ENCODE measurements at places on chromosomes 12 and 14.

DNA sequence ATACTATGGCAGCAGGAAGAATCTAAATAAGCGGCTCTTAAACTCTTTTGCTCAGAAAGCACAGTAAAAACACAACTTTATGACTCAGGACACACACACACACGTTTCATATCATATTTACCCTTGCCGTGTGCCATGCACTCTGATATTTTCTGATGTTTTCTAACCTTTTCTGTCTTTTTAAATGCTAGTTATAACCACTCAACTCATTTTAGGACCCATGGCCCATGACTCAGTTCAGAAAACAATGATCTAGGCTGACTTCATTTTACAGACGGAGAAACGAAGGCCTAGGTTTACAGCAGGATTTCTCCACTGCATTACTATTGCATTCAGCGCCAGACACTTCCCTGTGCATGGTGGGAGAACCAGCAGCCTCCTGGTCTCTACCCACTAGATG is 9.1 kb downstream of the VWF start:
- no peak for DNase-seq

DNA sequence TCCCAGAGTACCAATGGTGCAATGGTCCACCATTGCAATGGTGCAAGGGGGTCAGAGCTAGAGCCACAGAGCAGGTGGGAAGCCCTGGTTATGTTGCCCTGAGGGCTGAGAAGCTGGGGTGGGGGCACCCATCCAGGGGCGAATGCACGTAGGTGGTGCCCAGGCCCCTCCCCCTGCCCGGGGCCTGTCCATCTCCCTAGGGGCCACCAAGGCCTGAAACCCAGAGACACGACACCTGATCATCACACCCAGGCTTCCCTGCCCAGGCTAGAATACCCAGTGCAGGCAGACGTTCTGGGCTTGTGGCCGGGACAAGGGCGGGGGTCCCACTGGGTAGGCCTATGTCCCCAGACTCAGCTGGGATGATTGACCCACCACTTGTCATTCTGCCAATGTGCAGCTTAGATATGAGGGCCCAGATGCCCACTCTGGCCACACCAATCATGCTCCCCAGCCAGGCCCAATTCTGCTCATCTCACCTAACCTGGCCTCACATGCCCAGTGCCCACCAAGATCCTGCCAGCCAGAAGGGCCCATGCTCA is 83.2 kb downstream of the ALG10 start:
- no peak for DNase-seq

- no peak for DNase-seq
These were observed 51.1 kb downstream of the BRMS1L start for GRCh38 chr14:35877276-35877675.

DNA sequence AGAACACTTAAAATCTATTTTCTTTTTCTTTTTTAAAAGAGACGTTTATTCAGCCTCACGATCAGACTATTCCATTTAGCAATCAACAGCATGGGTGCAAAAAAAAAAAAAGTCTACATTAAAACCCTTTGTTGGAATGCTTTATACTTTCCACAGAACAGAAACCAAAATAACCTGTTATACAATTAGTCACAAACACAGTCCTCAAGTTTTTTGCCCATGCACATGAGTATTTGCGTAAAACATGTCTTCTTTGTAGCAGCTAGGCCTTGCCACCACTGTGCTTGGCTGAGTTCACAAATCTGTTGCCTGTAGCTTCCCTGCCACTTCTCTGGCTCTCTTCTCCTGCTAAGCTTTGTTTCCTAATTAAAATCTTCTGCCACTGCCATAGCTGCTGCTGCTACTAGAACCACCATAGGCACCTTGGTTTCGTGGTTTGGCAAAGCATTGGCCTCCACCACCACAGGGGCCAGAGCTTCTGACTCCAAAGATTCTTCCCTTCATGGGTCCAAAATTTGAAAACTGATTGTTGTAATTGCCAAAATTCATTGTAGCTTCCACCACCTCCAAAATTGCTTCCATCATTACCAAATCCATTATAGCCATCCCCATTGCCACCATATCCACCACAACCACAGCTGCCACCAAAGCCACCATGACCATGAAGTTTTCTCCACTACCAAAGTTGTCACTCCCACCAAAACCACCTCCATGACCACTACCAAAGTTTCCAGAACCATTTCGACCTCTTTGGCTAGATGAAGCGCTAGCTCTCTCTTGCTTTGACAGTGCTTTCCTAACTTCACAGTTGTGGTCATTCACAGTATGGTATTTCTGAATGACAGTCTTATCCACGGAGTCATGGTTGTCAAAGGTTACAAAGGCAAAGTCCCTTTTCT is 38.1 kb downstream of the KLRG1 start:
- DNase-seq, result no peak
